ENCODE measurements at places on chromosomes 4 and X.

DNA sequence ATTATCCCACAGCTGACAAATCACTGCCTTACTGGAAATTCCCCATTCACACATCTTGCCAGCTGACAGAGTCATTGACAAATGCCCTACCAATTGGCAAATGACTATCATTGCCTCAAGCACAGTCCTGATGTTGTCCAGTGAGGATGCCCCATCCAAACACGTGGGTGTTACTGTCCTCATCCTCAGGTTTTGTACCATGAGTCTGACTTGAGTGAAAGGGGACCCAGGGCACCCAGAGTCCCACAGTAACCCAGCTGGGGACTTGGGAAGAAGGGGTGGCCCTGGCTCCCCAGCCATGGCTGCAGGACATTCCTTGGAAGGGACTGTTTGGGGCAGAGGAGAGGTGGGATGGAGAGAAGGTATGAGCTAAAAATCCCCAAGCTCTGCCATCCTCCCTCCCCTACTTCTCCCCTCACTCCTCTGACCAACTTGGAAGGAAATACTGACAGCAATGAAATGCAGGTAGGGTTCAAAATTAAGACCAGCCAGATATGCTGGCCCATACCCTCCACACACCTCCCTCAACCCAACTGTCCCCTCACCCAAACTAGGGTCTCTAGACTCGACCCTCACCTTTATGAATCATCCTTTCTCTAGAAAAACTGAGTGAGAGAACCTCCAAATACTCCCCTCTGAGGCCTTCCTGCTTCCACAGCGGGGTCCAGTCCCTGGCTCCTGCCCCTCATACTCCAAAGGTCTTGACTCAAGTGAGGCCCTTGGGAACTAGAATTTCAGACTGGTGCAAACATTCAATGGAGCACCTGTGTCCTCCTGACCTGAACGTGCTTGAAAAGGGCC lies 5.1 kb downstream of the TIMP1 start:
- no peak for DNase-seq

DNA sequence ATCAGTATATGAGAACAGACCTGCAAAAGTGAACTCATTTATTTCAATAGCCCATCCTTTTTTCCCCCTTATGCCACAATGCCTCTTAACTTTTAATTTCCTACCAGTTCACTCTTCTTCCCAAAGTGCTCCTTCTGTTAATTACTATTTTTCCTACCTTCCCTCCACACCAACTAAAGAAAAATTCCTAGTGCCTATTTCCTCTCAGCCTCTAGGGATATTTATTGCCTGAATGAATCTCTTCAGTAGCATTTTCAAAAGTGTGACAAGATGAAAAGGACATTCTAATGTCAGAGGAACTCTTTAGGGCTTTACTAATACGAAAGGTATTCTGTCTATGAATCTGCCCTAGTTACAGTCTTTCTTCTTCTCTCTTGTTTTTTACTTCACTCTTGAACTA lies 181.1 kb upstream of the SPRY1 start:
- DNase-seq, result no peak

GRCh38 chrX:39507617-39508299 lies 590.0 kb downstream of the BCOR start:
- DNase-seq, result no peak

GRCh38 chr4:150960079-150960478 lies 55.0 kb downstream of the LRBA start:
- no peak for DNase-seq

DNA sequence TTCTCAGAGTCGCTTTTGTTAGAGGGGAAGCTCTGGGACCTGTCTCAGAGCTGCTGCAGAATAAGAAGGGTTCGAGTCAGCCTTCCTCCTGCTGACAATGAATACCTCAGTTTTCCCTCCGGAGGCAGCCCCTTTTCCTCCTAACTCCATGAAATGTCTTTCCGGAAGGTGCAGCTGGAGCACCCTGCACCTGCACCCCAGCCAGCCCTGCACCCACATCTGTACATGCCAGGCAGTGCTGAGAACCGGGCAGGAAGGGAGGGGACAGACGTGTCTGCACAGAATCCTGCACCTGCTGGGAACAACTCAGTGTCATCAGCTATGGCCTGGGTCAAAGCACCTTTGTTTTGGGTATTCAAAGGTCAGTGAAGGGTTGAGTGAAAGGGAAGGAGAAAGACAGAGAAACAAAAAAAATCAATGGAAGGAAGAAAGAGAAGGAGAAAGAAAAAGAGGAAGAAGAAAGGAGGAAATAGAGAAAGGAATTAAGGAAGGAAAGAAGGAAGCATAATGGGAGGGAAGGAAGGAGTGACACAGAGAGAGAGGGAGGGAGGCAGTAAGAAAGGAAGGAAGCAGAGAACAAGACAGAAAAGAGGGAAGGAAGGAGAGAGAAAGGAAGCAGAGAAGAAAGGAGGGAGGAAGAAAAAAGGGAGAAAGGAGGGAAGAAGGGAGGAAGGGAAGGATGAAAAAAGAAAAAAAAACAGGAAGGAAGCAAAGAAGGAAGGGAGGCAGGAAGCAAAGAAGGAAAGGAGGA lies 273.7 kb downstream of the DHRSX start:
- no peak for DNase-seq

GRCh38 chr4:87491436-87491835 lies 37.7 kb downstream of the SPARCL1 start:
- no peak for DNase-seq

DNA sequence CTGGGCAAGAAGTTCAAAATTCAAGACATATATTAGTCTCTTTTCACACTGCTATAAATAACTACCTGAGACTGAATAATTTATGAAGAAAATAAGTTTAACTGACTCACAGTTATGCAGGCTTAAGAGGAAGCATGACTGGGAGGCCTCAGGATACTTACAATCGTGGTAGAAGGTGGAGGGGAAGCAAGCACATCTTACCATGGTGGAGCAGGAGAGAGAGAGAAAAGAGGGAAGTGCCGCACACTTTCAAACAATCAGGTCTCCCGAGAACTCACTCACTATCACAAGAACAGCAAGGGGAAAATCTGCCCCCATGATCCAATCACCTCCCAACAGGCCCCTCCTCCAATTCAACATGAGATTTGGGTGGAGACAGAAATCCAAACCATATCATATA lies 273.3 kb upstream of the RASGEF1B start:
- DNase-seq, result no peak

DNA sequence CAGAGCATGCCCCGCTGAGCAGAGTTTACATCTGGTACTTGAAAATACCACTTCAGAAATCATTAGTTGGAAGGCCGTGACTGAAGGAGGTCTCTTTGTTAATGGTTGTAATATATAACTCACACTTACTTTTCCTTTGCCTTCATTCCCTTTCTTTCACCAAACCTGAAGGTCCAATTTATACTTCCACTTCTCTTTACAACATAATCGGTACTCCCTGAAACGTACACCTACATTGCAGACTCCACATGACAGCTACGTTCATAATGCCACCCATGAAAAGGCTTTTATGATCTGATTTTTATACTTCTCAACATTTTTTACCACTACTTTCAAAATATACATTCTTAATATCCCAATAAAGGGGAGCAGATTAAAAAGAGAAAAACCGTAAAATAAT lies 298.7 kb downstream of the C4orf33 start:
- peak; percentile 68 for DNase-seq

DNA sequence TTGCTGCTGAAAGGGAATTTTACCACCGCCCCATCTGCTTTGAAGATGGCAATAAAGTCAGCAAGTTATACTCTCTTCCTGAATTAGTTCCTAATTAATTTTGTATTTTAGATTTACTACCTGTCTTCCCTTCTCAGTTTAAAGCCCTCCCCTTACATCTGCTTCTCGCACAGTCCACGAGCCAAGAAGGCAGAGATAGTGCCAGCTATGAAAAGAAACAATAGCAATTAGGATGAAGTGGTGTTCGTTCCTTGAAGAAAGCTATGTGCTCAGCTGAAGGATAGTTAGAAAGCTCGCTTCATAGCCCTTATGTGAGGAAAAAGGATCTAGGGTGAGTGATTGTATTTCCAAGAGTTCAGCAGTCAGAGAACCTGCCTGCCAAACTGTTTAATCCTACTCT lies 1678.8 kb upstream of the TENM3 start:
- no peak for DNase-seq

GRCh38 chr4:124157396-124158083 lies 555.0 kb downstream of the ANKRD50 start:
- DNase-seq, result no peak

GRCh38 chr4:165926307-165926706 lies 53.3 kb downstream of the TLL1 start:
- DNase-seq, result no peak

DNA sequence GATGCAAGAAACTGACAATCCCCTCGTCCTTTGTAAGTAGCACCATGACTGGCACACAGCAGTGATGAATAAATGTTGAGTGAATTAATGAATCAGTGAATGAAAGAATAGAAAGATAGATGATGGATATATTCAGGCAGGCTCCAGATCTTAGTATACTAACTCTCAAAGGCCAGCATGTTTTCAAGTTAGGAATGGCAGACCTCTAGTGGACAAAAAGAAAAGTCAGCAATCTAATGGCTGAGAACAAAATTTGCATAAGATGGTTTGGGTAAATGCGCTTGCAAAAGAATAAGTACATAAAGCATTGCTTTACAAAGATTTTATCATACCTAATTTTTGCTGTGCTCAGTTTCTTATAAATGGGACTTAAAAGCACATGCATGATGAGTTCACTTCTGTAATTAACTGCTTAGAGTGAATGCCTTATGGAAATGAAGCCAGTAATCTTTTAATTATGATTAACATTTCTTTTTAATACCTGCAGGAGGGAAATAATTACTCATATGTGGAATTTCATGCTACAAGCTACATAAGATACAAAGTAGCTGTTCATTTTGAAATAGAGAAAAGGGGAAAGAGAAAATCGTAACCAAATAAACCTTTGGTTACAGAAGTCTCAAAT lies 126.9 kb upstream of the GPRIN3 start:
- peak; percentile 70 for DNase-seq

DNA sequence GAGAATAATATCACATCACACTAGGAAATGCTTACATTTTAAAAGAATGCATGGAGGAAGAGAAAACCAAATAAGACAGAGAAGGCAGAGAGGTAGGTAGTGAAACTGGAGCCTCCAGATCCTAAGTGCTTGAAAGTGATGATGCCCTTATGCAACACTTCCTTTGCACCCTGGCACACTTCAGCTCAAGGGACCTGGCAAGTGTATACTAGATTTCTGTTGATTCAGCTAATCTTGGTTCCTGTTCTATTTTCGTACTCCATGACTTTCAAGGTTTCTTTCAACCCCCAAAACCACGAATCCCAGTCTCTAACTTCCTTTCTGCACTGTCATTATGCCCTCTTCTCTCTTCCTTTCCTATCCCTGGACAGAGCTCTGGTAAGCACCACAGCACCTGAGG lies 36.9 kb upstream of the SH3KBP1 start:
- DNase-seq, result no peak

DNA sequence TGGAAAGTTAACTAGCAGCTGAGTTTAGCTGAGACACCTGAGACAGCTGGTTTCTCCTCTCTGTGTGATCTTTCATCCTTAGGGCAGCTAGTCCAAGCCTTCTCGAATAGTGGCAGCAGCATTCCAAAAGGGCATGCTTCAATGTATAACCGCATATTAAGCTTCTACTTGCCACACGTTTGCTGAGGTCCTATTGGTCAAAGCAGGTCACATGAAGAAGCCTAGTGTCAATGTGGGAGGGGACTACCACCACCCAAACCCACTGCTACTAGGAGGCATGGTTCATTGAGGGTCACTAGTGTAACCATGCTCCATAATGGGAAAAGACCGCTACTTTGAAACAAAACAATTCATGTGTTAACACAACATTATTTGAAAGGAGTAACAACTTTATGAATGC lies 314.9 kb upstream of the SMIM31 start:
- no peak for DNase-seq

- no peak for DNase-seq
Observed at GRCh38 chr4:124276461-124276860, 436.1 kb downstream of the ANKRD50 start.

DNA sequence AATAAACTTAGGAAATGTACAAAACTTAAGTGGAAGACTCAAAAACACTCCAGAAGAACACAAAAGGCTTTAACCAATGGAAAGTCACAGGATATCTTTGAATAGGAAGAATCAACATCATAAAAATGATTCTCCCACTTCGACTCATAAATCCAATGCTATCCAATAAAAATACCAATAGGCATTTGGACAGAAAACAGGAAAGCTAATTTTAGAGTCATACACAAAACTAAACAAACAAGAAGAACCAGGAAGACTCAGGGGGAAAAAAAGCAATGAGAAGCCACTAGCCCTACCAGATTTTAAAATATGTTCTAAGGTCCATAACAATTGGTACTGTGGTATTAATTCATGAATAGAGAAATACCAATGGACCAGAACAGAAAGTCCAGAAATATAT lies 28.2 kb downstream of the SLC9A7 start:
- DNase-seq, result no peak

DNA sequence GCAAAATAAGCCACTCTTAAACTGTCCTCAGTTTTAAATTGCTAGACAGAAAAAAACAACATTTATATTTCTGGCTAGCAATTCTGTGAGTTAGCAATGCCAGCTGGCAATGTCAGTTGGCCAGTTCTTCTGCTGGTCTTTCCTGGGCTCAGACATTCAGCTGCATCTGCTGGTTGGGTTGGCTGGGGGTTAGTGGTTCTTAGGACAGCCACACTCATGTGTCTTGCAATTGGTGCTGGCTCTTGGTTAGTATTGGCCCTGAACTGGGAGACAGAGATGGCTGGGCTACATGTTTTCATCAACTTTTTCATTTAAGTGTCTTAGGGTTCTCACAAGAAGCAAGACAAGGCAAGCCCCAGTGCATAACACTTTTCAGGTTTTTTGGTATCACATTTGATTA lies 48.0 kb upstream of the PDLIM5 start:
- no peak for DNase-seq

DNA sequence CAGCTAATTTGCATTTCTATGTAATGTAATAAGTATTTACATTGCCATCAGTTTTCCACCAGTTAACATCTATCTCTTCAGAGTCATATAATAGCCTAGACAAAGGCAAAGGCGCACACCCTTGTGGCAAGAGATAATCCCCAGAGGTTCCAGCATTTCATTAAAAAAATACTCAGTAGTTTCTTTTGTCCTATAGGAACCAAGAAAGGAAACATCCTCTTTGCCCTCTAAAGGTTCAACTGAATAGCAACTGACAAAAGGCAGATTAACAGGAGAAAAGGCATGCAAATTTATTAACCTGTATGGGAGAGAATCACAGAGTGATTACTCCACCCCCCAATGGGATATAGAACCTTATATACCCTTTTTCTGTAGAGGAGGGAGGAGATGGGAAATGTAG lies 48.4 kb downstream of the MAGEB17 start:
- DNase-seq, result no peak
